NCI-H1105 (cell line): ENCODE measurements at places on chromosomes 1 and 21.

GRCh38 chr1:192830595-192831246 lies 21.9 kb downstream of the RGS2 start:
- no peak for DNase-seq

- DNase-seq, result no peak
Observed at GRCh38 chr1:24915816-24916602, 14.1 kb downstream of the RUNX3 start.

DNA sequence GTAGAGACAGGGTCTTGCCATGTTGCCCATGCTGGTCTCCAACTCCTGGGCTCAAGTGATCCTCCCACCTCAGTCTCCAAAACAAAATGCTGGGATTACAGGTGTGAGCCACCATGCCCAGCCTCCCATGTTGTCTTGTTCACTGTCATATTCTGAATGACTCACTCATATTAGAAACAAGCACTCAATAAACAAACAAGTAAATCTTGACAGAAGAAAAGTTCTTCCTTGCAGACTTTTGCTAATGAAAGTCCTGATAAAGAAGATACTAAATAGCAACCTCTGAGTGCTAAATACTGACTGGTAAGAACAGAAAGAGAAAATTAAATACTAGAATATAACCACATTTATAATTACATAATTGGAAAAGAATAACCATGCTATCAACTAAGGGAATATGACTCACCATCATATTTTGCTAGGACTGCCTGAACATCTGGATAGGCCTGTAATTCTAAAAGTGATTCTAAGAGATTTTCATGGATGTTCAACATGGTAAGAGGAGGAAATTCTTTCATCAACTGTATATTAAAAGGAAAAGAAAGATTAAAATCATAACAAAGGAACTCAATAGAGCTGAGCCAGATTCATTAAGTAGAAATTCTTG lies 37.3 kb downstream of the ST7L start:
- DNase-seq, result no peak

GRCh38 chr1:107739201-107739600 lies 225.8 kb downstream of the VAV3 start:
- DNase-seq, result no peak

GRCh38 chr1:230142608-230143210 lies 75.7 kb downstream of the GALNT2 start:
- DNase-seq, result no peak

DNA sequence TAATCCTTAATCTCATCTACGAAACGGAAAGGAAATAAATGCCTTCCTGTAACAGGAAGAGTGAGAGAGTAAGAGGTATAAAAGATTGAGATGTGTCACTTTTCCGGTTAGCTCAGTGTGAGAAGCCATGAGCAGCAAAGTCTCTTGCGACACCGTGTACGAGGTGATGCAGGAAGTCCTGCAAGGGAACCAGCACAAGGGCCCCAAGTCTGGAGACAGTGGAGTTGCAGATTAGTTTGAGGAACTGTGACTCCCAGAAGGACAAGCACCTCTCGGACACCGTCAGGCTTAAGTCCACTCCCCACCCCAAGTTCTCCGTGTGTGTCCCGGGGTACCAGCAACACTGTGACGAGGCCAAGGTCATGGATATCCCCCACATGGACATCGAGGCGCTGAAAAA lies 592.3 kb upstream of the ADGRL2 start:
- no peak for DNase-seq

DNA sequence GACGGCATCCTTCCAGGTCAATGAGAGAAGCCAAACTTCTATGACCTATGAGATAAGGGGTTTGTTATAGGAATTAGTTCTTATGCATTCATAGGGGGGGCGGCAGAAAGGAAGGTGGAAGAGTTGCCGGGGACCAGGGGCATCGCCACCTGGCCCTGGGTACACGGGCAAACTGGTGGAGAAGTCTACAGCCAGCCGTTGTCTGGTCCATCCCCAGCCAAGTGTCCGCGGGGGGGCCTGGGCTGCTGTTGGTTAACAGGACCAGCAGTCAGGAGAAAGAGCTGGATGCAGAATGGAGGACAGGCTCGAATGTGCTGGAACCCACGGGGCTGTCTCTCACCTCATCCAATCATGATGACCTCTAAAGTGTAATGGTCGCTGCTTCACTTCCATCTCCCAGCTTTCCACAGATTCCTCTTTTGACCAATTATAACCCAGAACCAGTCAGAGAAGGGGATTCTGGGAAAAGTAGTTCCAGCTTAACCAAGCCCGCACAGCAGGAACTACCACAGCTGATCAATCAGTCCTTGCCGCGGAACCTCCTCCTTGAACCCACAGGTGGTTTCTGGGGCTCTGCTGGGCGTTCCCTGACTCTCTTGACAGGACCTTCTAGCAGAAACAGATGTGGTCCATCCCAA lies 17.8 kb downstream of the TMEM51 start:
- no peak for DNase-seq

GRCh38 chr1:84398175-84399155 lies at the start of gene DNASE2B:
DNASE2B (plus strand) TSS chr1:84398484; CDS start chr1:84398565, 81 bp downstream.
- no peak for DNase-seq

GRCh38 chr1:8392522-8392921 lies 74.6 kb downstream of the SLC45A1 start:
- no peak for DNase-seq

DNA sequence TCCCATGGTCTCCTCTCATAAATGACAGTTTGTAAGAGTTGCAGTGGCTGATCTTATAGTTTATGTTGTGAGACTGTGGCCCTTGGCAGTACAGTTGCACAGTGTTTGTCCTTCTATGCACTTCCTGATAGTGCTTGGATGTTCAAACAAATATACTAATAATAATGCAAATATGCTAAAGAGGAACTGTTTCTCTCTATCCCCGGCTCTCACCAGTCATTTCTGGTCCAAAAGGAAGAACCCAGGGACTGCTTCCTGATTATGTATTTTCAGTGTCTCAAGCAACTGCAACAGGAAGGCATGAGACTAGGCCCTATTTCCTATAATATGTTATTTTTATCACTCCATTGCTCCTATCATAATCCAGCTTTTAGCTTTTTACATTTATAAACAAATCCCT lies 17.0 kb upstream of the SUCO start:
- DNase-seq, result no peak

GRCh38 chr1:236748268-236748870 lies 46.7 kb upstream of the MTR start:
- no peak for DNase-seq

DNA sequence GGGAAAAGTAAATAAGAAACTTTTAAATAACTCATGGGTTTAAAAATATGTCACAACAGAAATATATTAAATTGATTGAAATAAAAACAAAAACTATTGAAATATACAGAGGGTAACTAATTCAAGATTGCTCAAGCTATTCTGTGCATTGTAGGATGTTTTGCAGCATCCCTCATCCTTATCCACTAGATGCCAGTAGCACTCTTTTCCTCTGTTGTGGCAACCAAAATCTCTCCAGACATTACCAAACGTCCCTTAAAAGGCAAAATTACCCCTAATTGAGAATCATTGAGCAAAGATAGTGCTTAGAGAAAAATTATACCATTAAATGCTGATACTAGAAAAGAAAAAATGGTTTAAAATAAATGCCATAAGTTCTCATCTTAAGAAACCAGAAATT lies 682.6 kb downstream of the RWDD3 start:
- peak; percentile 30 for DNase-seq

- no peak for DNase-seq
Observed at GRCh38 chr1:115156826-115157468, 67.6 kb upstream of the TSPAN2 start.

DNA sequence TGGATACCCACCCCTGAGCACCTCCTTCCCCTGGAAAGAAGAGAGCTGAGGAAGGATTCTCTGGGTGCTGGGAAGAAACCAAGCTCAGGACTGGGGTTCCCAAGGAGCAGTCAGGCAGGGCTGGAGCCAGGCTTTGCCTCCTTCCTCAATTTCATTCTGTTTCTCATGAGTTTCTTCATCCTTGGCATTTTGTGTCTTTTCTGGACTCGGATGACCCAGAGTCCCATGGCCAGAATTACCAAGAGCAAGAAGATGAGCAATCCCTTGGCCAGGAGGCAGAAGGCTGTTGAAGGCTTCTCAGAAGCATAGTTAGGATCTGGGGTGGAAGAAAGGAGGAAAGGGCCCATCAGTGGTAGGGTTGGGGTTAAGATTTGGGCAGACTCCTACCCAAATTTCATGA lies 2.5 kb downstream of the SLAMF9 start:
- DNase-seq, result no peak

DNA sequence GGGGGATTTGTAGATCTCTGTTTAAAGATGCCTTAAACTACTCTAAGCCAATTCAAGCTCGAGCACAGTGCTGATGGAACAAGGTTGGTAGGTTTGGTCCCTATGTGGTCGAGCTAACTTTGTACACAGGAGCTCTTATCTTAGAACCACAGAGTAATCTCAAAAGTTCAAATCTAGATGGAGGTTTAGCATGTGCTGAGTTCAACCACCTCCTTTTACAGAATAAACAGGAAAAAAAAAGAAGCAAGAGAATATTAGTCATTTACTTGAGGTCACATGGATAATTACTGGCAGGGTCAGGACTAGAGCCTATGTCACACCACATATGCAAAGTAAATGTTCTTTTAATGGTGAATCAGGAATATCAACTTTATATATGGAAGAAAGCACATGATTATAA lies 86.2 kb downstream of the DTL start:
- DNase-seq, result no peak

DNA sequence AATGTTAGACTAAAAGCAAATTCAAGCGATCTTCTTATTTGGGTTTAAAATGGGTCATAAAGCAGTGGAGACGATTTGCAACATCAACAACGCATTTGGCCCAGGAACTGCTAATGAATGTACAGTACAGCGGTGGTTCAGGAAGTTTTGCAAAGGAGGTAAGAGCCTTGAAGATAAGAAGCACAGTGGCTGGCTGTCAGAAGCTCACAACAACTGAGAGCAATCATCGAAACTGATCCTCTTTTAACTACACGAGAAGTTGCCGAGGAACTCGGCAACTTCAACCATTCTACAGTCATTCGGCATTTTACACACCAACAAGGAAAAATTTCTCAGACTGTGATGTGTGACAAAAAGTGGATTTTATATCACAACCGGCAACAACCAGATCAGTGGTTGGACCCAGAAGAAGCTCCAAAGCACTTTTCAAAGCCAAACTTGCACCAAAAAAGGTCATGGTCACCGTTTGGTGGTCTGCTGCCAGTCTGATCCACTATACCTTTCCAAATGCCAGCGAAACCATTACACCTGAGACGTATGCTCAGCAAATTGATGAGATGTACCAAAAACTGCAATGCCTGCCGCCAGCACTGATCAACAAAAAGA lies 47.9 kb downstream of the ASH1L start:
- DNase-seq, result no peak

DNA sequence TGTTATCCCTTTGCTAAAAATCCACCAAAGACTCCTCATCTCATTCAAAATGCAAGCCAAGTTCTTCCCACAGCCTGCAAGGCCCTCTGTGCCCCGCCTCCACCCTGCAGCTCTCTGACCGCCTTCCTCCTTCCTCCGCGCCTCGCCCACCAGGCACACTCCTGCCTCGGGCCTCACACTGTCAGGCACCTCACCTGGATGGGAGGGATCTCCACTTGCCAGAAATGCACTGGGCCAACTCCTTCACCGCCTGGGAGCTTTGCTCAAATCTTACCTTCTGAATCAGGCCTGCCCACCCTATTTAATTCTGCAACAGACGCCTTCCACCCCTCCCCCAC lies 26.2 kb downstream of the PGBD5 start:
- no peak for DNase-seq

DNA sequence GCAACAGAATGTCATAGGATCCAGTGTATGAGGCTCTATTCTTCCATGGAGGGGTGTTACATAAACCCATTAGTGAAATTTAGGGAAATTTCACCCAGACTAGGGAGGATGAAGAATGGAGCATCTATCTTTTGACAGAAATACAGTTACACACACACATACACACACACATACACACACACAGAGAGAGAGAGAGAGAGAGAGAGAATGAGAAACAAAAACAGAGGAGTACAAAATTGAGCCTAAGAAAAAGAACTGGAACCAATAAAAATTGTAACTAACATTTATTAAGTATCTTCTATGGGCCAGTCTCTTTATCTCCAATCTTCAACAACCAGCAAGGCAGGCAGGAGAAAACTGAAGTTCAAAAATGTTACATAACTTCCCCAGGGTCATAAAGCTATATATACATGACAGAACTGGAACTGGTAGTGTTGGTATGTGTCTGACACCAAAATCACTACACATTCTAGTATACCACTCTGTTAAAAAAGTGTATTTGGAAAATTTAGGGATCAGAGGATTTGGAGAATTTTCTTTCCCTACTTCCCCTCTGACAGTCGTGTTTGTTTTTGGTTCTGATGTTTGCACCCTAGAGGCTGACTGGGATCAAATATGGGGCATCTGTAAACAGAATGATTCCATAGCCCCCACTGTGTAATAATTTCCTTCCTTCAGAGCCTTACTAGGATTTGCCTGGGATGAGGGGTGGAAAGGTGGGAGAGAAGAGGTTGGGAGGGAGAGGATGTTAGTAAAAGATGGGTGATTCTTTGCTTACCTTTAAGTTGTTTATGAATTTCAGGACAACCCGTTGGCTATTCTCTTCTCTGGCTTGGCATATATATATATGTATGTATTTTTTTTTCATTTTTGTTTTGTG lies 1.0 kb upstream of the ZFYVE9 start:
- no peak for DNase-seq

DNA sequence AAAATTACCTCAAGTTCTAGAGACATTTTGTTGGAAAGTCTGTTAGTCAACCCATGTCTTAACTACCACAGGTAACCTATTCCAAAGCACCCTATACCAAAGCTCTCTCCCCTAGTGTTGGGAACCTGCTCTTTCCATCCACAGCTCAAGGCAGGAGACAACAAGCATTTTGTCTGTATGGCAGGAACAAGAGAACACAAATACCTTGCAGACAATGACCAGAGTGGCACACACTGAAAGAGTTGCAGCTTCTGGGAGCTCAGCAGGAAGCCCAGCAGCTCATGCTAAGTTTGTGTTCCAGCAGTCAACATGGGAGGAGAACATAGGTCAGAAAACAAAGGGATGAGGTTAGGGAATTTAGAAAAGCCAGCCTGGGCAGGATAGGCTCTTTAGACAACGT lies 300.8 kb downstream of the HHIPL2 start:
- DNase-seq, result no peak

- peak; percentile 50 for DNase-seq
Observed at GRCh38 chr1:181038399-181038873, 4.7 kb downstream of the MR1 start.
